Metanephros (tissue), 2 donors: ENCODE measurements at places on chromosomes 16 and 17. TPM values are rescaled to one million over a fixed set of nuclear protein-coding genes. Genes with fewer than 3 reads are reported as not detected.

ANKRD40CL gene
- not detected for total RNA-seq

ZNF597 gene
- 2.7 TPM for total RNA-seq

ITGAL gene
- total RNA-seq = 9.5 TPM

ZSCAN10 gene
- 0.12 TPM for total RNA-seq

PDILT gene
- not detected for total RNA-seq
